Immature natural killer cell (primary cell): ENCODE measurements at places on chromosomes 12 and 14.
A peak's percentile ranks its signal among the peaks of the same experiment; 100 is the strongest.

DNA sequence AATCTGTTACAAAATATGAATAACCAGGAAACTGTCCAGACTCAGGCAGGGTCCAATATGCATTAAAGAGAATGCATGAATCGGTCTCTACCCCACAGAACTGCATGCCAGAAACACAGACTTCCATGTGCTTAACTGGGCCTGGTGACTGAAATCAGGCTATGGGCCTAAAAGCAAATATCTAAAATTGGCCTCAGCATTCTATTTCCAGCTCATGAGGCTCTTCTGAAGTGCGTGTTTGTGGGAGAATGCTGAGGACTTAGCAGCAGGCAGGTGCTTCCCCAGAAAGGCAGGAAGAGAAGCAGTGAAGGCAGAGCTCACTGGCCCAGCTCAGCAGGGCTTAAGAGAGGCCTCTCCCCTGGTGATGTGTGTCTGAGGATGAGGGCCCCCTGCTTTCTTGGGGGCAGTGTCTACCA lies 48.5 kb downstream of the ADGRD1 start:
- no peak for DNase-seq

- DNase-seq, result no peak
Observed at GRCh38 chr14:91202234-91202974, 42.1 kb downstream of the GPR68 start.

- DNase-seq, result no peak
Observed at GRCh38 chr12:63917477-63917862, 73.0 kb downstream of the SRGAP1 start.

DNA sequence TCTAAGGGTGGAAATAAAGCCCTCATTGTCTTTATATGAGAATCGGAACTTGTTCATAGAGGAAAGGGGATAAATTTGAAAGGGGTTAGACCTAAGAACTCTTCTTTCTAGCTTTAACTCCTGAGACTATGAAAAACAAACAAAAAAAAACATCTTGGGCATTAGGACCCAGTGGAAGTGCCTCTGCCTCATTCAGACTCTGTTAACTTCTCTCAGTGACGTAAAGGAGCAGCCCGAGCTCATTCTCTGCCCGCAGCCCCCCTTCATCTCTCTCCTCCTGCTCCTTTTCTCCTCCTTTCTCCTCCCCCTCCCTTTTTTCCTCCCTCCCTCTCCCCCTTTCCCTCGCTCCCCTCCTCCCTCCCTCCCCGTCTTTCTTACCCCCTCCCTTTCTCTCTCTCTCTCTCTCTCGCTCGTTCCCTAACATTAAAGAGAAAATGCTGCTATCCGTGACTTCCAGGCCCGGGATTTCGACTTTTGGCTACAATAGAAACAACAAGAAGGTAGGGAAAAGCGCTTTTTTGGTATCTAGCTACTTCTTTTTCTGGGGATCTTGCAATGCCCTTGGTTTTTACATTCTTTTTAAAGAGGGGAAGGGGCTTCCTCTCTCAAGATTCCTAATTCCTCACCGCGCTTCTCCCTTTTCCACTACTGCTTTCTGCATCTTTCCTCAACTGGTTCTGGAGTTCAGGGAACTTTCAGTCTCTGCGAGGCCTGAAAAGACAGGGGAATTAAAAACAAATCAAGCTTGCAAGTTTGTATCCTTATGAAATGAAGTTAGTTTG lies at the start of gene RBMS2:
Gene RBMS2 (plus strand): TSS at position 231 of the 782 bp plus-strand sequence. CDS start 204 bp downstream, at position 435.
- peak; percentile 55 for DNase-seq

- DNase-seq, result no peak
Observed at GRCh38 chr12:95651681-95652080, 100.4 kb upstream of the USP44 start.

DNA sequence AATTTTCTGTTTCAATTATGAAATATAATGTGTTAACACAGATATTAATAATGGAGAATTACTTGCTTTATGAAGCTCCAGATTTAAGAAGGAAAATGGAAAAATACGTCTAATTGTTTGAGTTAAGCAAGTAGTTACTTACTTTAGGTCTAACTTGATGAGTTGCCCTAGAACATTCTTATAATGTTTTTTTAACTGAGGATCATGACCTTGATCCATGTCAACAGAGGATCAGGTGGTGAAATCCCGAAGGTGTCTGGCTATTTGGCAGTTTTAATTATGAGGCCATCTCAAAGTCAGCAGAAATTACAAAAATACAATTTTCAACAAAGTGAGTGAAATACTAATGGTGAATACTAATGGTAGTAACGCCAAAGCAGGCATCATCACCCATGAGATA lies 57.0 kb upstream of the REP15 start:
- no peak for DNase-seq

GRCh38 chr12:116448165-116448739 lies 110.9 kb upstream of the MAP1LC3B2 start:
- no peak for DNase-seq

- DNase-seq, result no peak
Observed at GRCh38 chr14:33917661-33918060, 33.2 kb downstream of the EGLN3 start.

GRCh38 chr14:62691647-62692489 lies 353.4 kb downstream of the KCNH5 start:
- no peak for DNase-seq

DNA sequence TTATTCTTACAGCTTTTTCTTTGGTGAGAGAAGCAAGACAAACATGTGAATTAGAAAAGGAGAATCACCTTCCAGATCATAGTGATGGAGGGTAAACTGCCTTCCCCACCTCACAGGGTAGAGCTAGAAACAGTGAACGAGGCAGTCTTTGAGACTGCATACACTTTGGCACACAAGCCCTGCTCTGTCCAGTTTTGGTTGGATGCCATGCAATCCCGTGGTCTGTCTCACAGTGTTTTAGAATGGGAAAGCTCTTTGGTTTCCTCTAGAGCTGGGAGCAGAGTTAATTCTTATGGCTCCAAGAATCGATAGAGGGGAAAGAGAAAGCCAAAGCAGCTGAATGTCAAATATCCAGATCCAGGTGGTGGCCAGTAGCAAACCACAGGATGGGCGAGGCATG lies 21.9 kb downstream of the TDP1 start:
- DNase-seq, result no peak

DNA sequence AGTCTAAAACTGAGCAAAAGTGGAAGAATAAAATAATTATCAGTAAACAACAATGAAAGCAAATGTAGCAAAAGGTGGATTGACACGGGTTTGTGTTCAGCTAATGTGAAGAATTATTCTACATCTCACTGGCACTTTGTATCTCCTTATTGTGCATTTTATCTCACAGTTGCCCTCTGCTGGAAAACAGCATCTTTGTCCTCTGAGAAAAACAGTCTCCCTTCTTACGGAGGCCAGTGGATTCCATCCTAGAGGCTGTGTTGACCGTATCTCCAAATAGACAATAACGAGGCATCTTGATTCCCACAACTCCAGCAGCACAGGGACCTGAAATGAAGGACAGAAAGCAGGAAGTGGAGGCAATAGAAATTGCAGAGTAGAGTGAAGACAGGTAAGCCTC lies 51.3 kb upstream of the PLBD1 start:
- peak; percentile 5 for DNase-seq

GRCh38 chr14:32618991-32619390 lies 289.9 kb downstream of the AKAP6 start:
- DNase-seq, result no peak

DNA sequence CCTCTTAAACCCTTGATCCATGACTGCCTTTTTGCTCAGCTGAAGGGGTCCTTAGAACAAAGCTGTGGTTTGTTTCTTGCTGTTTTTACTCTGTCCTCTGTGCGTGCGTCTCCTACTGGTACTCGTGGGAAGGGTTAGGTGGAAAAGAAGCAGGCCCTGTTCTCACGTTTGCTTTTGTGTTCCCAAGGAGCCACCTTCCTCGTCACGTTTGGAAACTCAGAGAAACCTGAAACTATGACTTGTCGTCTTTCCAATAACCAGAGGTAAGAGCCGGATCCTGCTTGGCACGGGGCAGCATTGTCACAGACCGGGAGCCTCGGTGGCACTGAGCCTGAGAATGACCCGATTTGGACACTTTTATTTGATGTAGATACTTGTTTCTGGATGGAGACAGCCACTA lies 13.1 kb downstream of the ZFYVE21 start:
- no peak for DNase-seq

- no peak for DNase-seq
Observed at GRCh38 chr14:75168586-75169335, 7.7 kb downstream of the TMED10 start.

- DNase-seq, result no peak
Observed at GRCh38 chr12:7293670-7294069, 10.2 kb upstream of the ACSM4 start.

- peak; percentile 37 for DNase-seq
Observed at GRCh38 chr14:99273766-99274345, 1.9 kb upstream of the BCL11B start.

- DNase-seq, result no peak
Observed at GRCh38 chr12:128191380-128191779, 75.6 kb upstream of the TMEM132C start.

GRCh38 chr12:57250956-57251355 lies at the start of gene STAC3:
STAC3 (minus strand) TSS chr12:57251187; CDS start chr12:57249636, 1,551 bp downstream.
- no peak for DNase-seq

DNA sequence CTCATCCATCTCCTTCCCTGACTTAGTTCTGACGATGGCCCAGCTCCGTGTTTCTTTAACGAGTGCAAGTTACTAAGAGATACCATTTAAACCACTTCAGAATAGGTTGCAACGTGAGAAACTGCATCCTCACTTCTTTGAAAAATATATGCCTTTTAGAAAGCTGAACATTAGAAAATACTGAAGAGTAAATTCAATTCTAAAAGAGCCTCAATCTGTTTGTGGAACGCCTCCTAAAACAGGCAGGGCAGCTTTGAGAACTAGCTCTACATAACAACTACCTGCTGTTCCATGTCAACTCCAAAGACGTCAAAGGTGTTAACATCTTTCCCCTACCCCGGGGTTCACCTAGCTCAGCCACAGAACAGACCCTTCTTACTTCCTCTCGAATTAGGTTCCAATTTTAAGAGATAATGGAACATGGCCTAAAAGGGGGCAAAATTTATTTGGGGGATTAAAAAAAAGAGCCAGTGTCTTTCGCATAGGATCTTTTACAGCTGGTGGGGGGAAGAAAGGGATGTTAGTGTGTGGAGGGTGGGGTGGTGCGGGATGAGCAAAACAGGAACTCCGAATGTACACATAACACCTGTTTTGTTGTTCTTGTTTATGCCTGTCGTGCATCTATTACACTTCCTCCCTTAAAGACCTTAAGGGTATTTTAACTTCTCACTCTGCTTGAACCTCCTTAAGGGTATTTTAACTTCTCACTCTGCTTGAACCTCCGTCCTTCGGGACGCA lies 3.3 kb downstream of the BHLHE41 start:
- no peak for DNase-seq

GRCh38 chr14:69013943-69014782 lies 35.1 kb upstream of the ACTN1 start:
- no peak for DNase-seq

- DNase-seq, result no peak
Observed at GRCh38 chr14:103158688-103159087, 35.4 kb downstream of the TNFAIP2 start.

- no peak for DNase-seq
Observed at GRCh38 chr12:109451400-109451799, 25.7 kb downstream of the KCTD10 start.

GRCh38 chr12:107461222-107461975 lies 224.2 kb upstream of the PWP1 start:
- no peak for DNase-seq

DNA sequence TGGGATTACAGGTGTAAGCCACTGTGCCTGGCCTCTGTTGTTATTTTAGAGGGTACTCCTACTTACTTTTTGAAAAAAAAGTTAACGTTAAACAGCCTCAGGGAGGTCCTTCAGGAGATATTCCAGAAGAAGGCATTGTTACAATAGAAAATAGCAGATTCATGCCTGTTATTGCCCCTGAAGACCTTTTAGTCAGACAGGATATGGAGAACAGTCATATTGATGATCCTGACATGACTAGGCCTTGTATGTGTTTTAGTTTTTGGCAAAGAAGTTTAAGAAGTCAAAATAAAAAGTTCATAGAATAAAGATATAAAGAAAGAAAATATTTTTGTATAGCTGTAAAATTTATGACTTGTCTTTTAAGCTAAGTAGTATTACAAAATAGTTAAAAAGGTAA lies 45.3 kb downstream of the WASHC3 start:
- DNase-seq, result no peak

- no peak for DNase-seq
Observed at GRCh38 chr14:64193821-64194220, 100.3 kb downstream of the ESR2 start.

GRCh38 chr12:92608151-92609091 lies 94.4 kb upstream of the PLEKHG7 start:
- DNase-seq, result no peak

- no peak for DNase-seq
Observed at GRCh38 chr12:74685385-74685784, 147.8 kb downstream of the ATXN7L3B start.

- DNase-seq, result no peak
Observed at GRCh38 chr14:105476831-105477659, 2.4 kb downstream of the CRIP2 start.

DNA sequence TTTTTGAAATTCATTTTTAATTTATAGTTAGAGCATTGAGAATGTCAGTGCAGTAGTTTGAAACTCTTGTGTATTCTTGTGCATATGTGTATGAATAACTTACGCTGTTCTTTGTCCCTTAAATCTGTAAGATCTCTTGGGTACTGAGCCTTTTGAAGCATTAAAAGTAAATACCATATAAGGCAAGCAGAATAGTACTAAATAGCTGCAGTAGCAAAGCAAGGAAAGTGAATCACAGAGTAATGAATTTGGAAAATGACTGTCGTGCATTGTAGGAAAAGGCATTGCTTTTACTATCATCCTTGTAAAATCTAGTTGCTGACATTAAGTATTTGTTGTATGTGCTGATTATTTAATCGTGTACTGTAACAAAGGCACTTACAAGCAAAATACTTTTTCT lies 12.1 kb downstream of the CNOT2 start:
- no peak for DNase-seq

DNA sequence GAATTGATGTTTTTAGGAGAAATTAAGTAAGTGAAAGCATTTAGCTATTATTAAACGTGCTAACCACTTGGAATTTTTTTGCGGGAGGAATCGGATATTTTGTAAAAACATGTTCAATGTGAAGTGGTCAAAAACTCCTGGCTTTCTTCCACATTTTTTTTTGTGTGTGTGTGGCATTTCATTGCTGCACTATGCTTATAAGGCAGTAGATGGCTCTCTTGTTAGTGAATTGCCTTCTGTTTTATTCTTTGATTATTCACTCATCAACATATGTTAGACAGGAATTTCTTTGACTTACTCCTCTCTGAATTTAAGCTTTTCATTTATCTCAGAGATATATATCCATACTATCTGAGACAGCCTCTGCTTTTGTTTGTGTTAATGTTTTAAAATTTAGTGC lies 71.3 kb downstream of the DERA start:
- no peak for DNase-seq
